Natural killer cell treated with Interleukin-12 subunit alpha and Interleukin-12 subunit beta and Interleukin-15 and Interleukin-18, amount 100 ng/mL, for 72 hours (primary cell): ENCODE measurements at places on chromosomes 2 and 18. TPM values are rescaled to one million over a fixed set of nuclear protein-coding genes. Genes with fewer than 3 reads are reported as not detected.

- no peak for DNase-seq
Observed at GRCh38 chr2:86488561-86489250, 47.5 kb downstream of the KDM3A start.

Gene TRIM54
- 0.33 TPM for total RNA-seq

DNA sequence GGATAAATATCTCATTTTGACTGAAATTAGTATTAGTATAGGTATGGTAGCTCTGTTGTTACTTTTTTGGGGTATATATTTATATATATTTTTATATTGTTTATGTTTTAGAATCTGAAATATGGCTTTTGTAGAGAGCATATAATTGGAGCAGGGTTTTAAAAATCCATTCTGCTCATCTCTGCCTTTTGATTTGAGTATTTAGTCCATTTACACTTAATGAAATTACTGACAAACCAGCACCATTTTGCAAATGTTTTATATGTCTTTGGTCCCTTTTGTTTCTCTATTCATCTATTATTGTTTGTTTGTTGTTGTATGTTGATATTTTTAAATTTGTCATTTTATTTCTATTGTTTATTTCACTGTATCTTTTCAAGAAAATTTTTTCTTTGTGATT, 30.7 kb downstream of the PTPN4 start:
- no peak for DNase-seq

Gene SH2D6
- total RNA-seq = 0.24 TPM

- DNase-seq = no peak
Observed at GRCh38 chr2:60414495-60415138, 138.8 kb downstream of the BCL11A start.

GRCh38 chr2:96869281-96869821, 529 bp downstream of the SEMA4C start:
- DNase-seq = no peak

Gene FOXI3
- total RNA-seq = not detected

GRCh38 chr2:74292751-74293150, 50.5 kb downstream of the SLC4A5 start:
- DNase-seq = no peak

DNA sequence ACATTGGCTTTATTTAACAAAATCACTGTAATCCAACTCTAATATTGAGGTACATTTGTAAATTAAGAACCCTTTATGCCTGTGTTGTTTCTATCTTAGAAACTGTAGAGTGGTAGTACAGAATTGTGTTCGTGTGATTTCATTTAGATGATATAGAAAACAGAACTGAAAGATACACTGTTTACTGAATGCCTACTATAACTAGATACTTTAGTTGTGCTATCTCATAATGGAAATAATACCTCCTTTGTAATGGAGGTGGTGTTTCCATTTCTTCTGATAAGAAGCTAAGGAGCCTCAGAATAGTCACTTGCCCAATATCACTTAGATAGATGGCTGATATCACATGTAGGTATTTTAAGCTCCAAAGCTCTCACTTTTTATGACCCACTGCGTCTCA, 62.5 kb upstream of the UBXN4 start:
- DNase-seq = no peak

GRCh38 chr2:204346906-204347305, 198.4 kb upstream of the PARD3B start:
- DNase-seq = no peak

GRCh38 chr2:151728804-151729414, 5.4 kb downstream of the NEB start:
- no peak for DNase-seq

DNA sequence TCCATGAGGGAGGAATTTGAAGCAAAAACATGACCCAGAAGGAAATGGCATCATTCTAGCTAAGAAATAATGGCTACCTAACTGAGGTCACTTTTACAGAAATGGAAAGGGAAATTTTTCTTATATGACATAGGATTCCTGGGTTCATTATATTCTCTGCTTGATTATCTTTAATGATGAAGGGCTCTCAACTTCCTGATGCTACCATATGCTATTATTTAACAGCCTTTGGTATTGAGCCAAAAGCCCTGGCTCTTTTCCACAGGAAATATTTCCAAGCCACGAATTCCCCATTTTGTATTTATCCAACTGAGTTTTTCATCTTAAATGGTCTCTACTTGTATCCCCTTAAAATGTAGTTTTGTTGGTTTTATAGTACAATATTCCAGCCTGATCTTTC, 63.2 kb upstream of the NPAS2 start:
- DNase-seq = no peak

Gene CPLX4
- total RNA-seq = not detected

Gene IL37
- total RNA-seq = not detected

GRCh38 chr2:129488376-129488775, 491.1 kb upstream of the RAB6C start:
- DNase-seq = no peak

GRCh38 chr2:45741161-45741850, 89.8 kb downstream of the PRKCE start:
- DNase-seq = no peak

DNA sequence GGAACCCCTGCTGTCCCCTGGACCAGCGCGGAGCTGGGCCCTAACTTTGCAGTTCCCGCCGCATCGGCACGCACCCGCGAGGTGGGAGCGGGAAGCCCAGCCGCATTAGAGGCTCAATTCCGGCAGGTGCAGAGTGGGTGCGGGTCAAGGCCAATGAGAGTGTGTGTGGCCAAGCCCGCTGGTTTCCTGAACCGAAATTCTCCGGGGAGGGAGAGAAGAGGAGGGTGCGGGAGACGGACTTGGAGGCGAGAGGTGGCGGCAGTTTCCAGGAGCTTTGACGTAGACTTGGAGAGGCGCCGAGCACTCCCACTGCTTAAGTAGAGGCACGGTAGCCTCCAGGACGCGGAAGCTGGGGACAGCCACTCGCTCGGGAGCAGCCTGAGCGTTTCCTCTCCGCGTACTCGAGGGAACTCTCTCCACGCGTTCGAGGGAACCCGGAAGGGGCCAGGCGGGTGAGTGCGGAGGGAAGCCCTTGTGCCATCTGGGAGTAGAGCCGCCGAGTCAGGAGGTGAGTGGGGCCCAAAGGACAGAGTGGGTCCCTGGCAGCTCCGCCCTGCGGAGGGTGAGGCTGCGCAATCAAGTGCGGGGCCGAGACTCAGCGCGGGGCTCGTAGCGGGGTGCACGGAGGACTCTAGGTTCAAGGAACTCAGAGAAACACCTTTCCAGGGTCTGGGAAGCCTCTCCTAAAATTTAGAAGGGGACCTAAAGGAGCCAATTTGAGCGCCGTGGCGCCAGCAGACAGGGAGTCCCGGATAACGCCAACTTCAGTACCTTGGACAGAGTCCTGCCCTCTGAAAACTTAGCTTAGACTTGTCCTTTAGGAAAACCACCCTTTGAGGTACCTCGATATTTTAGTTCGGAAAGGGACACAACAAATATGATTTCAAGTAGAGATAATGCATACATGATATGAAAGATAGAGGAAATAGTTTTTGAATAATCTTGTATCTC, at the start of gene FAM237A:
TSS of gene FAM237A (plus strand) at position 413 of the 951 bp plus-strand sequence. CDS start 1,750 bp downstream, outside the sequence.
- no peak for DNase-seq

Gene SLC9A4
- total RNA-seq = 0.10 TPM

Gene ANKRD12
- 133 TPM for total RNA-seq
